ENCODE measurements at places on chromosomes 4 and X.

GRCh38 chrX:40157228-40158035, 59.7 kb upstream of the BCOR start:
- no peak for DNase-seq

DNA sequence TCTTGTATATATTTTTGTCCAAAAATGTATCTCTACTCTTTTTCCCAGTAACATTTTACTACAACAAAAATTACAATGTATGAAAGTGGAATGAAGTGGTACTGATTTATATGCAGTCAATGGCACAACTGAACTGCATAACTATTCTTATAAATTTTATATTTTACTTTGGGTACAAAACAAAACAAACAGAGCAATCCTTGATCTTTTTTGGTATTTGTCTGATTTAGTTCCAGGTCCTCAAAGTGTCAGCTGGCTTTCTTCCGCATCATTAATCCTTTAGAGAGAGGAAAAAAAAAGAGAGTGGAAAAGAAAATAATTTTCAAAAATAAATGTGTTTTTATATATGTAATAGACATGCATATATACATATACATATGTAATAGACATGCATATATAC, 252.4 kb upstream of the SLIT2 start:
- no peak for DNase-seq

GRCh38 chr4:54902271-54902670, 223.1 kb downstream of the KDR start:
- DNase-seq = no peak

GRCh38 chrX:1542994-1543725, 6.2 kb upstream of the P2RY8 start:
- no peak for DNase-seq

GRCh38 chr4:1026115-1026514, 14.7 kb downstream of the FGFRL1 start:
- DNase-seq = no peak

DNA sequence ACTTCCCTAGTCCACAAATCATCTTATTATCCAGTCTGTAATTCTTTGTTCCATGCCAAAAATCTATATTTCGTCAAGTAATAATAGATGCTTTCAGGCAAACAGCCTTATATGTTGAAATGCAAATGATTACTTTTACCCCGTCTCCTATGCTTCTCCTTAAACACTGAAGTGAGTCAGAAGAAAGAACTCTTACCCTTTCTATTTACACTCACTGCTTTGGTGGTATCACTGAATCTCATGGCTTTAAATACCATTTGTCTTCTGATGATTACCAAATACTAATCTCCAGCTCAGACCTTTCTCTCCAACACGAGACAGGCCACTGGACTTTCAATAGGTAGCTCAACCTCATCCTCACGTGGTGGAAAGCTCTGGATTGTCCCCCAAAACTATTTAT, 558.1 kb downstream of the IL1RAPL1 start:
- no peak for DNase-seq

DNA sequence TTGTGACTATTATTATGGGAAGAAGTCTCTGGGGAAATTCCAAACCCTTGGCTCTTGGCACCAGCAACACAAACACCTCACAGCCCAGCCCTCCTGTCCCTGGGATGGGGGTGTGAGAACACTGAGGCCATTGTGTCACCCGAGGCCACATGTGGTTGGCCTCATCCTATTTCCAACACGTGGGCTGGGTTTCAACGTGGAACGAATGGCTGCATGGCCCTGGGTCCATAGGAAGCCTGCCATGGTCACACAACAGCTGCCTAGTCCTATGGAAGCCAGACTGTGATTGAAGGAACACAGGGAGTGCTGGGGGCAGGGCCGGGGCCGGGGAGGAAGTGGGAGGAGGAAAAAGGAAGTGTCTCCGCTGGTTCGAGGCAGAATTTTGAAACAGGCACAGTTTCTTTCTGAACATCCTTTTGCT, 10.0 kb downstream of the CLCN4 start:
- no peak for DNase-seq

GRCh38 chrX:45714866-45715265, 514.2 kb upstream of the DIPK2B start:
- DNase-seq = no peak

DNA sequence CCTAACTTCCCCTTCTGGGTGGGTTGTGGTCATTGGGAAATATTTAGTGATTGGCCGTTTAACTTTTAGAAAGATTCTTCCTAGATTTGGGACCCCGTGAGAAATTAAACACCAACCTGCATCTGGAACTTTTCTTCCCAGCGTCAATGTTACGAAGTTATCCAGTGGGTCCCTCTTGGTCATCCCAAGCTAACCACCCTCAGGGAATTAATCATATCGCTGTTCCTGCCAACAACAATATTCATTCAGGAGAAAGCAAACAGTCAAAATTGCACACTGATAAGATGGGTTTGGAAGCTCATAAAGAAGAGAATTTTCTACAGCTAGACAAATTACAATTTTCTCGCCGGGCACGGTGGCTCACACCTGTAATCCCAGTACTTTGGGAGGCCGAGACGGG, 121.2 kb upstream of the STX18 start:
- DNase-seq = no peak

DNA sequence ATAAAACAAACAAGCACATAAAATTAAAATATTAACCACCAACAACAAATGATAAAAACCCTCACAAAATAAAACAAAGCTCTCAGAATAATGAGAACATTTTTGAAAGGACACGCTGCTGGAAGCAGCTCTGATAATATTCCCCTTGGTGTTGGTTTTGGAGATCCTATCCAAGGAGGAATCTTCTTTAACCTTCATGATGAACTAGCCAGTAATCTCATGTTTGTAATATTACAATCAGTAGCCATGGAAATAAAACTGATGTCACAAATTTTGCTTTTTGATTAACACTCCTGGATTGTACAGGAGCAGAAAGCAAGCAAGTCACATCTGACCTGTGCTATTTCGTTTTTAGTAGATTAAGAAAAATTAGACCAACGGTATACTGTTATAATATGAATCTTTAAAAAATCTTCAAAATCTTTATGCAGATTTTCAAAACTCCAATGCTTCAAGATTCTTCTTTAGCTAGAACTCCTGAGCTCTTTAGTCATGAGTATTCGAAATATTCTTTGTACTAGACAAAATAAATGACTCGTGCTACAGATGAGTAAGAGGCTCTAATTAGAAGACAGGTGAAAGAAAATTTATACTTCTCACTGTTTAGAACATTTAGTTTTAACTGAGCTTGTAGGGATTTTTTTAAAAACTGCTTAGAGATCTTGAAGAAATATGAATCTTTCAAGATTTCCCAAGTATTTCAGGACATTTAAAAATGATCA, 154.1 kb downstream of the RASL11B start:
- DNase-seq = no peak

DNA sequence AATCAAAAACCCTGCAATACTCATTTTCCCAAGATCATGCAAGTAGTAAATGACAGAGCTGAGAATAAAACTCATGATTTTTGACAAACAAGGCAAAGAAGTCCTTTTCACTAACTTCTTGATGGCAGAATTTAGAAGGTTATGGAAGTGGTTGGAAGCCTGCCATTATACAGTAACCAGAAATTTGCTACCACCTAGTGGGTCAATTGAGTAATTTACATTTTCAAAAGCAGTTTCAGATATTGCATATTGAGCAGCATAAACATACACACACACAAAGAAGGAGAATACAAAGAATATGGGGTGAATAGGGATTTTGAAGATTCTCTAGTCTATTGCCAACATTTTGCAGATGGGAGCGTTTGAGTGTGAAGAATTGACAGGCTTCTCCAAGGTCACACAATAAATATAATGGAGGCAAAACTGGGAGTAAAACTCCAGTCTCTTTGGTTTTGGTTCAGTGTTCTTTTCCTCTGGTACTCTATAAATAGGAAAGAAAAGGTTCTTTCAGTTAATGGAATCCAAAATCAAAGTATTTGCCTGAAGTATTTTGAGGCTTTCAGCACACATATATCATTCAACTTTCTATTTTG, 70.2 kb downstream of the GC start:
- DNase-seq = no peak

DNA sequence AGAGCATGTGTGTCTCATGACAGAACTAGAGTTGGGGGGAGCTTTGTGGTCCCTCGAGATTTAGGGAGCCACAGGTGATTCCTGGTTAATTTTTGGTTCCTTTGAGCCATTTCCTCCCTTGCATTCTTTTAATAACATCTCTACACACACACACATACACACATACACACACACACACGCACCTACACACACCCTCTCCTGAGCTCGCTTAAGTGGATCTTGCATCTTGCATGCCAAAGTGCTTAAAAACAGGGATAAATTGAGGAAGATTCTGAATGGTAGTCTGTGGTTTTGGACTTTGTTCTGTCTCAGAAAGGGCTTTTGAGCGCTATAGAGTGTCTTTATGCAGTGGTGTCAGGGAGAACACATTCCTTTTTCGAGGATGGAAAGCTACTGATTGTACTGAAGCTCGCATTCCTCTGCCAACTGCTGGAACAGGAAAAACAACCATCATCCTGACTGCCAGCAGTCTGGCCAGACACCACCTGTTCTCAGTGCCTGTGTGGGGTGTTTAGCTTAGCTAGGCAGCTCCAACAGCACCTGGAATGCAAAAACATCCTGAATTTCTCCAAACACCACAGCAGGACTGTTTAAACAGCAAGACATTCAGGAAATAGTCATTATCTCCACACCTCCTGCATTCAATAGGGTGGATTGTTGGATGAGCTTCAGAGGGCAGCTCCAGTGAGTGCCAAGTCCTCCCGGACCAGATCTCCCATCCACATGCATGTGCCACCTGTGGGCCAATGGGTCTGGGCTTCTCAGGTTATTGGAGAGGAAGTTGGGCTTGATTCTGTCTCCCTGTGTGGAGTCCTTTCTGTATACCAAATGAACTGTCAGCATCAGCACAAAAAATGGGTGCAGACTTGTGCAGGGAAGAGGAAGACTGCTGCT, 21.9 kb upstream of the IGFBP7 start:
- DNase-seq = no peak

DNA sequence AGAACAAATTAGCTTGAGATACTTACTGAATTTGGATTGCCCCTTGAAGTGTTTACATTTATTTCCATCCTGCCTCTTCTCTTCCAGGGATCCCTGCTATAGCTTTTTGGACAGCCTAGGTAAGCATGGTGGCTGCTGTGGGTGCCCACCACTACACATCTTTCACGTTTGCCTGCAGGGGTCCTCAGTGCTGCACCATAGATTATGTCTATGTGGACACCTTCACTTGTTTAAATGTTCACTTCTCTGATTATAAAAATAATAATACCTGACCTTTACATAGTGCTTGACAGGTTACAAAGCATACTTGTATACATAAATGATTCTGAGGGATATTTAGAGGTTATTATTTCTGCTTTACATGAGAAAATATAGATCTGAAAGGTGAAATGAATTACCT, 67.9 kb upstream of the SLC4A4 start:
- DNase-seq = no peak

GRCh38 chr4:159224408-159224807, 121.5 kb downstream of the RAPGEF2 start:
- DNase-seq = no peak

- no peak for DNase-seq
Observed at GRCh38 chr4:40515398-40516293, 114.0 kb downstream of the RBM47 start.

GRCh38 chrX:33211356-33212260, at the start of gene DMD:
Gene DMD (minus strand): TSS chrX:33211549. CDS start chrX:33211312, 237 bp downstream.
- DNase-seq = no peak

DNA sequence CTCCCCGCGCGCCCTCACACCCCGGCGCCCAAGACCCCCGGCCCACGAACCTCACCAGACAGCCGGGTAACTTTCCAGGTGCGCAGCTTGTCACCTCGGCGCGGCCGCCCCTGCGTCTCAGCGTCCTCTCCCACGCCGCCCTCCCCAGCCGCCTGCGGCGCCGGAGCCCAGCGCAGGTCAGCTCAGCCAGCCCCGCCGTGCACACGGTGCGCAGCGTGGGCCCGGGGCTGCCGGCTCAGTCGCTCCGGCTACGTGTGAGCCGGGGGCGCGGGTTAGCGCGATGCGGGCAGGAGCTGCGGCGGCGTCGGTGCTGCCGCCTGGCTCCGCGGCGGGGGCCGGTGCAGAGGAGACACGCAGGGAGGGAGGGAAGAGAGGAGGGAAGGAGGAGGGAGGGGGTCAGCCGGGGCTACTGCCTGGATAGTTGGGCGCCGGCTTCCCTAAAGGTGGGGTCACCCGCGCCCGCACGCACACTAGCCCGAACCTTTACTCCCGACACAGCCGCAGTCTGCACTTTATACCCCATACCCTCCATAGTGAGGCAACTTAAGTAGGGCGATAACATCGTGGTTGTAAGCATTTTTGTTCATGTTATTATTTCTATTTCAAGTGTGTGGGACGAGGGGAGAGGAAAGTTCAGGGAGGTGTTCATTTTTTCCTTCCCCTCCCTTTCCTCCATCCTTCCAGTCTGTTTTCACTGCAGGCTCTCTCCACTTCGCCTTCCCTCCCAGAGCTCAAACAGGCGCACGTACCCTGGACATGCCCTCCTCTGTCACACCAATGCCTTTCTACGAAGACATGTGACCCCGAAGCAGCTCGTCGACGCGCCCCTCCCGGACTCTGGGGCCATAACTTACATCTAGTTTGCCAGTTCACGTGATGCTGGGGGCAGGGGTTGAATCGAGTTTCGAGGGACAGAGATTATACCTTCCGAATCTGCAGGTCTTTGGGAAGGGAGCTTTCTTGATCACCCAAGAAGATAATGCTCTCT, at the start of gene PRKG2:
Gene PRKG2, minus strand, starts transcription at position 342 of the 988 bp plus-strand sequence. CDS start 10,175 bp downstream, outside the sequence.
- DNase-seq = no peak

DNA sequence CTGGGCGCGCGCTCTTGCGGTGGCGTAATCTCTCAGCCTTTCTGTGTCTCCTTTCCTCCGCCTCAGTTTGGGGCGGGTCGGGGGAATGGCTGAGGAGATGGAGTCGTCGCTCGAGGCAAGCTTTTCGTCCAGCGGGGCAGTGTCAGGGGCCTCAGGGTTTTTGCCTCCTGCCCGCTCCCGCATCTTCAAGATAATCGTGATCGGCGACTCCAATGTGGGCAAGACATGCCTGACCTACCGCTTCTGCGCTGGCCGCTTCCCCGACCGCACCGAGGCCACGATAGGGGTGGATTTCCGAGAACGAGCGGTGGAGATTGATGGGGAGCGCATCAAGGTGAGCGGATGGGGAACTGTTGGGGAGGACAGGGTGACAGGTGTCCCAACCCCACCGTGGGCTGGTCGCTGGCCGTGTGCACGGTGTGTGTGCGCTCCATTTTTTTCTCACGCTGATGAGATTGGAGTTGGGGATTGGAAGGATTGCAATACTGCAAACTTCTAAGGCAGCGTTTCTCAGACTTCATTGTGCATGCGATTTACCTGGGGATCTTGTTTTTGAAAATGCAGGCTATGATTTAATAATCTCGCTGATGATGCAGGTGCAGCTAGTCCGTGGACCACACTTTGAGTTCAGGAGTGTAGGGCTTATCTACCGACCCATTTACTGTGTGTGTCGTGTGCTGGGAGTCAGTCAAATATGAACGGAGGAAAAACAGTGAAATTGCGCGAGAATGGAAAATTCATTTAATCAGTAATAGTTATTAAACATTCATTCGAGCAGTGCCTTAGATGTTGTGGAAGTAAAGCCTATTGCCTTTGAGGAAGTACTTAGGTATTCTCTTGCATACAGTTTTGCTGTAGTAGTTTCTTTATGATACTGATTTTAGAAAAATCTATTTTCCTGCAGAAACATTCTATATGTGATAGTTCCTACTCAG, at the start of gene RAB33B:
Gene RAB33B, plus strand, starts transcription at position 11 of the 935 bp plus-strand sequence. Its CDS starts 75 bp downstream, at position 86.
- no peak for DNase-seq

Measured in cortex of kidney (tissue), 1 donor.